ENCODE measurements at places on chromosomes 2 and 18. TPM values are rescaled to one million over a fixed set of nuclear protein-coding genes. Genes with fewer than 3 reads are reported as not detected.

KCNJ3 gene
- not detected for total RNA-seq

STPG4 gene
- not detected for total RNA-seq

PKDCC gene
- 4.0 TPM for total RNA-seq

USP37 gene
- 6.9 TPM for total RNA-seq

DYSF gene
- total RNA-seq = 300 TPM

ZNF804A gene
- 0.82 TPM for total RNA-seq

TEX44 gene
- total RNA-seq = not detected

SCN9A gene
- 9.3 TPM for total RNA-seq

CMPK2 gene
- total RNA-seq = 36.6 TPM

GALNT14 gene
- 10.4 TPM for total RNA-seq

ABCG8 gene
- not detected for total RNA-seq

MOCOS gene
- total RNA-seq = 1.8 TPM

TNFAIP6 gene
- 0.82 TPM for total RNA-seq

IL36A gene
- total RNA-seq = not detected

ZSWIM2 gene
- total RNA-seq = not detected

SF3B1 gene
- total RNA-seq = 188 TPM

CRYGC gene
- not detected for total RNA-seq

ZNF385B gene
- not detected for total RNA-seq

ASTL gene
- total RNA-seq = not detected

AP1S3 gene
- total RNA-seq = 6.7 TPM

FHL2 gene
- 115 TPM for total RNA-seq

BARD1 gene
- total RNA-seq = 4.7 TPM

ITGA6 gene
- total RNA-seq = 382 TPM

B3GNT2 gene
- 27.5 TPM for total RNA-seq

CAPN14 gene
- total RNA-seq = 0.15 TPM

DSC2 gene
- 0.64 TPM for total RNA-seq

RAMP1 gene
- not detected for total RNA-seq

OTOS gene
- total RNA-seq = not detected

MERTK gene
- total RNA-seq = 10.3 TPM

FOXD4L1 gene
- total RNA-seq = not detected

Measured in glomerular endothelial cell (primary cell).